Pulmonary artery endothelial cell (primary cell): ENCODE measurements at places on chromosomes 12 and 14. TPM values are rescaled to one million over a fixed set of nuclear protein-coding genes. Genes with fewer than 3 reads are reported as not detected.
A peak's percentile ranks its signal among the peaks of the same experiment; 100 is the strongest.

GRCh38 chr14:37197421-37198272 is at the start of gene MIPOL1:
MIPOL1 (plus strand) TSS chr14:37197937; CDS start chr14:37247889, 49,952 bp downstream.
- peak; percentile 75 for DNase-seq

Gene EXOC3L4
- not detected in 2 replicates for total RNA-seq

DNA sequence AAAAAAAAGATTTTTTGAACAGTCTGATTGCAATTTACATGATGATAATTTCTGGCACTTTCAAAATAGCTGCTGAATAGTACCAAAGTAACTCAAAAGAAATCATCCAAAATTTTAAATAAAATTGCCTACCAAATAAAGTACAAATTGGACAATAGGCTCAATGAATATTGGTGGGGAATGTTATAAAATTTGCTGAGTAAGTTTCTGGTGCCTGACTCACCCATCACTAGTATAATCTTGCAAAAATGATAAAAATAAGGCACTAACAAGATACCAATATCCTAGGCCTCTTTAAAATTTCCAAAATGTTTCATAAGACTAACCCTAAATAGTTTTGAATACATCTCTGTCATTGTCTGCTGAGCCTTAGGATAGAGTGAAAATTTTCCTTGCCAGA is 145.3 kb upstream of the LRFN5 start:
- DNase-seq = no peak

DNA sequence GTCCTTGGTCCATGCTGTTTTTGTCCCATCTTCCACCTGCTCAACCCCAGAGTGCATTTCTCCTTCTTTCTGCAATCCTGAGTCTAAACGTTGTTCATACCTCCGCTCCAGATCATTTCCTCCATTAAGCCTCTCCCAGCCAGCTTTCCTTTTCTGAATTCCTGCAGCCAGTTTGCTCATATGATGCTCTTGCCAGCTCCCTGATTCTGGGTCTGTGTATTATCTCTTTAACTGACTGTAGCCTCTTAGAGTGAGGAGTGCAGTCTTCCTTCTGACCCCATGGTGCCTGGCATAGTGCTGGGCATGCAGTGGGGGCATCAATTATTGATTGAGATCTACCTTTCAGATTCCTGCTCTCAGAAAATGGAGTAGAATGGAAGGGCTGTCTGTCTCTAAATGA is 11.5 kb upstream of the TBPL2 start:
- DNase-seq = no peak

DNA sequence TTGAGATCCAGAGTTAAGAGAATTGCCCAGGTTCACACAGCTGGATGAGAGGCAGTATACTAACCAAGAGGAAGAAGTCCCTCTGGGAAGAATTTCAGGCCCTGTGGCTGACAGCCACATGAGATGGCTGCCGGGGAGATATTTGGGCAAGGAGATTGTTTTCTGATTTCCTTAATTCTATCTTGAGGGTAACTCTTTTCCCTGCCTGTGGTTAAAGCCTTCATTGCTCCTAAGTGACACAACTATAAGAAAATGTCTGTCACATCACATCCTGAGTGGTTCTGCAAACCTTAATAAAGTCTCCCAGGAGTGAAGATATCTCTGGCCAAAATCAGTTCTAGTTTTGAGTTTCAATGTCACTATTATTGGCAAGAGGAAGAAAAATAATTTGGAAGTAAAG is 9.6 kb downstream of the ARHGDIB start:
- DNase-seq = no peak

Gene VPS33A
- 16.4 and 30.0 TPM in 2 replicates for total RNA-seq

Gene GLIPR1L1
- not detected in 2 replicates for total RNA-seq

GRCh38 chr14:50862036-50862570 is 9.8 kb upstream of the ABHD12B start:
- no peak for DNase-seq

DNA sequence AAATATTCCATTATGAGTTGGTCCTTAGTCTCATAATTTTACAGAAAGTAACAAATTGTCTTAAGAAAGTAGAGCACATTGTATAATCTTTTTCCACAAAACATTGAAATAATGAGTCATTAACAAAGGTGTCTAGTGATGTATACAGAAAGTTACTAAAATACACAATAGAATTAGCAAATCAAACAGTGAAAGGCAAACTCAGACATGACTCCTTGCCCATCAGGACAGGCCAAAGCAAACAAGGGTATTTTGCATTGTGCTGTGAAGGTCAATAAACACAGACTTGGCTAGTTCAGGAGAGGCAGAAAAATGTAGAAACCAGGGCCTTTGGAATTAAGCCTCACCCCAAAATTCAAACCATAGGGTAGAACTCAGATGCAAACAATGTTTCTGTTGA is 37.3 kb downstream of the SIX4 start:
- no peak for DNase-seq

DNA sequence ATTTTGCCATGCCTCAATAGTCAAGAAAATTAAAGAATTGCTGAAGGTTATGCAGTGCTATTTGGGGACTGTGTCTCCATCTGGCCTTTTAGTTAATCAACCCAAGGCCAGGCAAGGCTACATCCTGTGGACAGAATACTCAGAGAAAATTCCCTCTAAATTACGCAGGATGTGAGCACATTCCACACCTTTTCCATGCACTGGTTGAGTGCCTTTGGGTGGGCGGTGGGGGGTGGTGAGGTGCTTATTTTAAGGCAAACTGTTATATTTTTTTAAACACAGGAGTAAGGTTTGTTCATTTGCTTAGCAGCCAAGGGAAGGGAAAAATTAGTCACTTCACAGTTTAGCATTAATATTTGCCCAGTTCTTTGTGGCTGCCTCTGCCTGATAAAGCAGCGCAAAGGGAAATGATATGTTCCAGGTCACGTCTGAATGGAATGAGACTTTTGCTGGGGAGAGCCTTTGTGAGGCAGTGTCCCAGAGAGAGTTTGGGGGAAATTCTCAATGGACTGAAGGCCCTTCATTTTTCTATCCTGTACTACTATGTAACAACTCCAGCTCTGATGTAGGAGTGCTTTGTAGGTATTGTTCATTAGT is 17.2 kb upstream of the KCNA5 start:
- DNase-seq = no peak

GRCh38 chr14:98028162-98028561 is 1231.0 kb downstream of the VRK1 start:
- DNase-seq = no peak

DNA sequence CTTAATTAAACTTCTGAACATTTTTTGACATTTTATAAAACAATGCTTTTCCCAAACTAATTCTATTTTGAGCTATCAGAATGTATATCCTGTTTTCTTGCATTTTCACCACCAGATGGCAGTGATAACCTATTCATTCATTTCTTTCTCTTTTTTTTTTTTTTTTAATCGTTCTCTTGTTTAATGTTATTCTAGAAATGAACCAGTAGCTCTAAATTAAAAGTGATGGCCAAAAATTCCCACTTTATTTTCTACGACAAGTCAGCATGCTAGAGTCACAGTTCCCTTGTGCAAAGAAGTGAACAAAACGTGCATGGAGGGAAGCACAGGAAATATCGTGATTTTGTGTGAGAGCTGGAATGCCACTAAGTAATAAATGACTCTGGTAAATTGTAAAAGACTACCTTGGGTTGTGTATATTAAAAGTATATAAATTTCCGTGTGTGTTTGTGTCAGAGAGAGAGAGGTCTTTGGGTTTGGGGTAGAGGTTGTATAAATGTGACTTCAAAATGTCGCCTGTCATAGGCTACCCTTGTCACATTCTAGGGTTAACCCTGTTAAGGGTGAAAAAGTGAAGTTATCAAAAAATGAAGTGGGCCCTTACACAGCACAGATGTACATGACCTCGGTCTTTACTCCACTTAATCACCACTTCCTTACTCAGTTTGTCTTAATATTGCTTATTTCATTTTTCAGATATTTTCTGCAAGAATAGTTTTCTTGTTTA is 40.4 kb upstream of the LDHB start:
- no peak for DNase-seq

Gene TC2N
- total RNA-seq = 0.07 TPM in 1 of 2 replicates, not detected in the other

Gene RNASE3
- not detected in 2 replicates for total RNA-seq

GRCh38 chr14:39398382-39398781 is 33.9 kb downstream of the FBXO33 start:
- DNase-seq = no peak
